Cortex of kidney (tissue), 1 donor: ENCODE measurements at places on chromosomes 2 and 18.

DNA sequence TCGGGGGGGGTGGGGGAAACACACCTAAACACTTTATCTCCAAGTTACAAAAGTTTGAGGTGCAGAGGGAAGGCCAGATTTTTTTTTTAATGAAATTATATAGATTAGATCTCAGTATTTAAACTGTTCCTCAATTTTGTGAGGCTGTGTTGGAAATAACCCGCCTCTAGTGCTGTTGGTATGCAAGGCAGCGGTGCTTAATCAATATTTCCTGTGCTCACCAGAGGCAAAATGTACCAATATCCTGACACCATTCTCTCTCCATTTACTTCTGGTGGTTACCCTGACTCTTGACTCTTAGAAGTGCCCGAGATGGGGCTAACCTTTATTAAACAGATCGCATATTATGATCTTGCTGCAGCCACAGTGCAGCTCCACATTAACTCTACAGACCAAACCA lies 54.8 kb upstream of the EML6 start:
- no peak for DNase-seq

DNA sequence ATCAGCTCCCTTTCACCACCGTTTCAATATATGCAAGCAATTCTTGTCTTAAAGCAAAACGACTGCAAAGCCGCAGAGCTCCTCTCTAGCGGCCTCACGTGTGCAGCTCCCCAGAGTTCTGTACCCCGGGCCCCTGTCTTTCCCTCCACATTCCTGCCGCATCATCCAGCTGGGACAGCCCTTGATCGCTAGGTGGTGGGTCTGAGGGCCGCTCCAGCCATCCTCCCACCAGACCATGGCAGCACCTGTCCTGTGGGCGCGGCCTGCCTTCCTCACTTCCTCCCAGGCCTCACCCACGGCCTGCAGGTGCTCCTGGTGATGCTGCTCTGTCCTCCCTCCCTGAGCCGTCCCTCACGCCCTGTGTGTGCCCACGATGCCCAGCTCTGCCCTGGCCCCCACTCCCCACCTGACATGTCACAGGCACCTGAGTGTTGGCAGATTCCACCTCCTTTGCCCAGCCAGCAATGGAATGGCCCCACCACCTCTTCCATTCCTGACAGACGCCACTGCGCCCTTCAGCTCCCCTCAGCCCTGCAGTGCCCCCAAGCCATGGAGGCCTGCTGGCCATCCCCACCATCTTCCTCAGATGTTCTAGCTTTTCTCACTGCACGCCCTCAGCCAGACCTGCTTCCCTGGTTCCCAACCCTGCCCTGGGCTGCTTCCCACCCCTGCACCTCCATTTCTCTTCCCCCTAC lies 15.3 kb upstream of the ALLC start:
- DNase-seq, result no peak

DNA sequence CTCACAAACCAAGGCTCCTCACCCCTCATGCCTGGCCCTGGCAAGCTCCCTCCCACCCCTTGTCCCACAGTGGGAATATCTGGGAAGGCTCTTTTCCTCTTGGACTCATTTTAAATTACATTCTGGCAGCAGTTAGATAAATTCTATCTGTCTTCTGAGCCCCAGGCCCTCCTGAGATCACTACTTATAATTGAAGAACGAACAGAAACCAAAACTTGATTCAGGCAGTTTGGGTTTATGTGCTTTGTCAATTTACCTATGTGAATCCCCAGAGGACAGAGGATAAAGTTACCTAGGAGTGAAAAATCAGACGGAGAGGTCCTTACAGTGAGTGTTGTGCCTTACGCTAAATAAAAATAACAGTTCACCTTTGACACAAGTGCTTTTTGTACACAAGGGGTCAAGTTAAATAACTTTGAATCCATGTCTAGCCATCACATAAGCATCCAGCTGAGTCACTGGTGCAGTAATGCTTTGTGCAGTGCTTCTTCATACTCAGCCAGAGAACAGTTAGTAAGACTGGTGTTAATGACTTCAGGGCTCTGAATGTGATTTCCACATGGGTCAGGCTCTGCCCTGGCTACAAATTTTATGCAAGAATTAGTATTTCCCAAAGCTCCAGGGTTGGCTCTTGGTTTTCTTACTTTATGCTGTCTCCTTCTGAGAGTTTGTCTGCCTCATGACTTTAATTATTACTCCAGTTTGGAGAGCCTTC lies 329.3 kb downstream of the INSIG2 start:
- no peak for DNase-seq

DNA sequence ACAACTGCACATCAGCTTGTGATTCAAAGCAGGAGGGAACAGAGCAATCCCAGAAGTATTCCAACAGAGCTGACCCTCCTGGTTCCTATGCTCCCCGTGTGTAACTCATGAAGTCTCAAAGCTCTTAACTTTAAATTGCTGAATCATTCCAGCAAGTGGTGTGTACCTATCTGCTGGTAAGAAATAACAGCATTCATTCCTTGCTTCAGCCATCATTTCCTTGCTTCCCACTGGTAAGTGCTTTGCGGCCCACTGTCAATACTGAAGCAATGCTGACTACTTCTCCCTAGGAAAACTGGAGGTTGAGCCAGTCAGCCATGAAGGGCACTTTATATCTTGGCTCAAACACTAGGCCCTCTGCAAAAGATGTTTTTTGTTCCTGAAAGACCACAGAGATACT lies 222.4 kb downstream of the EXOC6B start:
- DNase-seq, result no peak

DNA sequence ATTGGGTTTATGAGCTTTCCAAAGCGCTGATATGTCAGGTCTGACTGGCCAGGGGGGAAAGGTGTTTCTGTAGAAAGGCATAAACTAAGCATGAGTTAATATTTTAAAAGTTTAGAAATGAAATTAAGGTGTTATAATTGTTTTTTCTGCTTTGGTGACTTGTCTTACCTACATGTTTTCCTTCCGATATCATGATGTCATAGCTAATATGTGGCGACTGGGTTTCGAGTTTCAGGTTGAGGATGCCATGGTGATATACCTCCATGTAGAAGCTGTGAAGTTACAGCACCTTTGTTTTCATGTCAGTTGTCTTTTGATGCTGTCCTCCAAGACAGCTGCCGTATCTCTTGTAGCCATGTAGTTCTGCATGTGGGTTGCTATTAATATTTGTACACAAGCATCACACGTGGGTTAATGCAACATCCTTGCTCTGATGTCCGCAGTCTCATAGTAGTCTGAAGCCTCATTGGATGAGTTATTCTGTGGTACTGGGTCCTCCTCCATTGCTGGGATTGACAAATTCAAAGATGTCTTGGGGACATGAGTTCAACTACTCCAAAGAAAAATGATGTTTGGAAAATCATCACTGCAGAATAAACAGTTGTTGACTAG lies 230.6 kb downstream of the PRKCE start:
- no peak for DNase-seq

DNA sequence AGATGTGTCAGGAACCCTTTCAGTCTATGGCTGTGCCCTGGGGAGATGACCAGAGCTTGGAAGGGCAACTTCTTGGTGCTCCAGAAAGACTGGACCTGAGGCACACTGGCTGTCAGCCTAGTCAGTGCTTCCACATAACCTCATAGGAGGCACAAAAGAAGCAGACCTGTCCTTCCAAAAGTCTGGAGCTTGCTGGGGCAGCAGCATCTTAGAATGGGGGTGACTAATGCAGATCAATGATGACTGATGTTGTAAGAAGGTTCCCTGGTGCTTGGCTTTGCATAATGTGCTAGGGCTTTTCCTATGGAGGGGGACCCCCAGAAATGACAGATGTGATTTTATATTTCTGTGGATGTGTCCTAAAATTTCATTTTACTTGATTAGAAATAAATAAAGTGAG lies 255.7 kb upstream of the THUMPD2 start:
- DNase-seq, result no peak

GRCh38 chr2:10185046-10185445 lies 62.5 kb downstream of the RRM2 start:
- no peak for DNase-seq

- DNase-seq, result no peak
These were observed 141.3 kb upstream of the THUMPD2 start for GRCh38 chr2:39920307-39920801.

DNA sequence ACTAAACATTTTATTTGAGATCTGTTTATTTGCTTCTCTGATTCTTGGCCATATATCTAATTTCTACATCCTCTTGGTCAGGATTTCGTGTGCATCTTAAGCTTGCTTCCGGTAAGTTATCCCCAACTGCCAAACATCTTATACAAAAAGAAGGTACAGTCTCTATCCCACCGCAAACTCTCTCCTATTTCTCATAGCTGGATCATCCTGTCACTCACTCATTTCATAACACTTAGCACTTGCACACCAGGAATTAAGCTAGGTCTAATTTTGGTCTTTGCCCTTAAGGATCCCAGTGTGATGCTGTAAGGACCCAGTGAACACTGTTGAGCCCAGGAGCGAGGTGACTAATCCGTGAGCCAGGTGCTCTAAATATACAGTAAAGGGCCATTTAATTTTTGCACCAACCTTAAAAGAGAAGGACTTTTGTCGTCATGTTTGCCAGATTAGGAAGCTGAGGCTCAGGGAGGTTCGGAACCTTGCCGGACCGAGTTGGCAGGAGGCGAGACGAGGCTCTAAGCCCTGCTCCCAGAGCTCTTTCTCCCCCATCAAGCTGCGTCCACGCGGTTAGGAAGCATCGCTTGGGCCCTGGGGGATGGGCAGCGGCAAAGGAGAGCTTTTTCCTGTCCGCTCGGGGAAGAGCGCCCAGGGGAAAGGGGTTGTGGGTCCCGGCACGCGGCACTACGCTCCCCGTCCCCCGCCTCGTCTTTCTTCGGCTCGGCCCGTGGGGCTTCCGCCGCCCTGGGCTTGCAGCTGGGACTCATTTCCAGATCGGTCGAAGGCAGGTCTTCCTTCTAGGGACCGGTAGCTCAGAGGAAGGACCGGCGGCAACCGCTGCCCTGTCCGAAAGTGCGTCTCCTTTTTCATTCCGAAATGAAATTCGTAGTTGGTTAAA lies 4.1 kb upstream of the ITPRIPL1 start:
- no peak for DNase-seq

DNA sequence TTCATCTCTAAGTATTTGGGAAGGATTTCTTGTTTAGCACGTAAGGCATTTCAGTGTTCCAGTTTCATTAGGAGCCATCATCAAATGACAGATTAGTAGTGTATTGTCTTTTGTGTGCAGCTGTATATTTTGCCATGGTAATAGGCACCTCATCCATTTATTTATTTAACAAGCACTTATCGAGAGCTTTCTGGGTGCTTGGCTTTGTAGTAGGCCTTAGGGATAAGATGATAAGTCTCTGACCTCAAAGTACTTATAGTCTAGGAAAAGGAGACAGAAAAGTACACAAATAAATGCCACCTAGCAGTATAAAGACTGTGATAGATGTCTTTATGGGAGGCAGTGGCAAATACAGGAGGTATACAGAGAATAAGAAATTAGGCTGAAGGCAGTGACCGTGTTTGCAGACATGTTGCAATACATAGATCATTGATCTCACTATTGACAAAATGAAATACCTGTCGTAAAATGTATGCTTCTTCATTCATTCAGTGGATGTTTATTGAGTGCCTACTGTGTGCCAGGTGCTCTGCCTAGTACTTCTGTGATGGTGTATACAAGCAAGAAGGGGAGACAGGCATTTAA lies 265.9 kb downstream of the SETBP1 start:
- no peak for DNase-seq

DNA sequence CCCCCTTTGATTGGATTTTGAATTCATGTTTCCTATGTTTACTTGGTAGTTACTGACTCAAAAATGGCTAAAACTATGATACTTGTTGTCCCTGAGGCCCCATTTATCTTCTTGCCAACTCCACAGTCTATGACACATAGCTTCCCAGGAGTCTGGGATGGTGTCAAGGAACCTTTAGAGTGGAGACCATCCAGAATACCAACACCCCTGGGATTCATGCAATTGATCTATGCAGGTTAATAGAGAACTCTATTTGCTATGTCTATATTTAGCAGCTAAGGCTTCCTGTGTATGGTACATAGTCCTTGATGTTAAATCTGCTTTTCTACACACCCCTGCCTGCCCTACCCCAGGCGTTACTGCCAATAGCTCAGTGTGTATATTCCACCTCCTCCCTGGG lies 218.5 kb upstream of the HDAC4 start:
- no peak for DNase-seq

DNA sequence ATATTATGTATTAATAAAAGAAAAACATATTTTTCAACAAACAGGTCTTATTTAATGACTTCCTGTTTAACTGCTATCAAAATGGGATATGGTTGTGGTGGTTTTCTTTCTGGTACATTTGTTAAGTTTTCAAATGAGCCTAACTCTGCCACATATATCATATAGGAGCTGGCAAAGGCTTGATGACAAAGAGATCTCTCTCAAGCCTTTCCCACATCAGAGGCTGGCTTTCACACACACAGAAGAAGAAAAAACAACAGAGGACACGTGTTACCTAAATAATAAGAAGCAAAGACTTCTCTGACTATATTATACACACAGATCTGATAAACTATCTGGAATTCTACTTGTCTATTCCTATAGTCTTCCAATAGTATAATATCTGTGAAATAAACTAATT lies 46.1 kb downstream of the CFAP36 start:
- no peak for DNase-seq

DNA sequence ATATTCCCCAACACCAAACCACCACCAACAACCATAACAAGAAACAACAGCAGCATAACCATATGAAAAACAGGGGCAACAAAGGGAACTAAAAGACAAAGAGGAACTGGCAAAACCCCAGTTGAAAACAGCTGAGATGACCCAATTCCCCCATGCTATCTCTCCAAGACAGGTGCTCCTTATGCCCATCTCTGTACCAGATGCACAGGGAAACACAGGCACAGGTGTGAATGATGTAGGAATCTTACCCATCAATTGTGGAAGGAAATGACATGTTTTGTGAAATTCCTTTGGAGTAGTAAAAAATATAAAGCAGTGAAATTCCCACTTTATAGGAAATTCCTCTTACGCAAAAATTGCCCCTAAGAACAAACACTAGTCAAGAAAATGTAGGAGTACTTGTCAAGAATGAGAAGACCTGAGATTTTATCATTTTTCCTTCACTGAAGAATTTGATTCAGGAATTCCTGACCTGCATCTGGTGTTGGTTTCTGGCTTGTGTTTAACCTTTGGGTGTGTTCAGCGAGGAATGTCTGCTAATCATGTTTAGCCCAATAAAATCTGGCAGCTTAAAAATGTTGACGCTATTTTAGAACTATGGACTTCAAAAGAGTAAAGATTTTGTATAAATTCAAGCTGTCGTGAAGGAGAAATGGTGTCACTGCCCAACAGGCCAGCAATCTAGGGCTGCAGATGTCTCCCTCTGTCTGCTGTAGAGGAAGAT lies 67.7 kb upstream of the ARHGAP28 start:
- no peak for DNase-seq

DNA sequence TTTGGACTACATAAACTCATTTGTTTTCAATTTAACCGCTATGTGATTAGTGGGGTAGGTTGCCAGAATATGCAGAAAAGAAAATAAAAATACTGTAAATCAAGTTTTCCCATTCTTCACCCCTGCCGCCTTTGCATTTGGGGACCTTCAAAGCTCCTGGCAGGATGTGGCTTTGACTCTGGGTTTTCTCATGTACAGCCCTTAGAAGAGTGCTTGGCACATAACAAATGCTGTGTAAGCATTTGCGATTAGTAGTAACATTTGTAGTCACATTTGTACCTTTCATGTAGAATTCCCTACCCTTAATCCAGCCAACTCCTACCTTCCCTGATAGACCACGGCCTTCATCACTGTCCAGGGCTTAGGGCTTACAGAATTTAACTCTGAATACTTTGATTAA lies 262.6 kb downstream of the MREG start:
- no peak for DNase-seq

- no peak for DNase-seq
These were observed 1582.9 kb upstream of the NXPH2 start for GRCh38 chr2:140363131-140363530.

GRCh38 chr2:10941383-10941782 lies 29.6 kb downstream of the KCNF1 start:
- DNase-seq, result no peak

GRCh38 chr2:130829015-130829414 lies 7.7 kb upstream of the ARHGEF4 start:
- DNase-seq, result no peak
